ENCODE measurements at places on chromosomes 7 and 10.

GRCh38 chr7:80040752-80041151 is 93.9 kb upstream of the GNAI1 start:
- no peak for DNase-seq

GRCh38 chr10:97376413-97376812 is 24.7 kb downstream of the RRP12 start:
- no peak for DNase-seq

DNA sequence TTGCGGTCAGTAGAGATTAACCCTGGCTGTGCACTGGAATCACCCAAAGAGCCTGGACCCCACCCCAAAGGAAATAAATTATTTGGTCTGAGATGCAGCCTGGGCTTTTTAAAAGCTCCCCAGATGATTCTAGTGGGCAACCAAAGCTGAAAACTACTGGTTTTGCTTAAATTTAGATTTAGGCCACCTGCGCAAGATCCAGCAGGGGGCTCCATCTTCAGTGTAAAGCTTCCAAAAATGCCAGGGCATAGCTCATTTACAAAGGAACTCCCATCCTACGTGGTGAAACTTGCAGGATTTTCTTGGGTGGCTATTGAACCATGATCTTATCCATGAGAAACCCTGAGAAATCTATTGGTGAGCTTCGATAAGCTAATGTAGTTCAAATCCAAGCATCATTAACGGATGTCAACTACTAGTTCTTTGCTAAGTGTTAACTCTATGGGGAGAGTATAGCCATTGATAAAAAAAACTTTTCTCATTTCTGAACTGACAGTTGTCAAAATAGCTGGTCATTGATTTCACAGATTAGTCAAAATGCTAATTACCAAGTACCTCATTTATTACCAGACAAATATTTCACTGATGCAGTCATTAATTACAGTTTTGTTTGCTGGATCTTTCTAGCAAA is 315.3 kb downstream of the LHFPL3 start:
- DNase-seq, result no peak

- no peak for DNase-seq
Observed at GRCh38 chr7:94909179-94909466, 1.7 kb downstream of the PPP1R9A start.

- DNase-seq, result no peak
Observed at GRCh38 chr10:132302421-132303310, 5.1 kb downstream of the STK32C start.

DNA sequence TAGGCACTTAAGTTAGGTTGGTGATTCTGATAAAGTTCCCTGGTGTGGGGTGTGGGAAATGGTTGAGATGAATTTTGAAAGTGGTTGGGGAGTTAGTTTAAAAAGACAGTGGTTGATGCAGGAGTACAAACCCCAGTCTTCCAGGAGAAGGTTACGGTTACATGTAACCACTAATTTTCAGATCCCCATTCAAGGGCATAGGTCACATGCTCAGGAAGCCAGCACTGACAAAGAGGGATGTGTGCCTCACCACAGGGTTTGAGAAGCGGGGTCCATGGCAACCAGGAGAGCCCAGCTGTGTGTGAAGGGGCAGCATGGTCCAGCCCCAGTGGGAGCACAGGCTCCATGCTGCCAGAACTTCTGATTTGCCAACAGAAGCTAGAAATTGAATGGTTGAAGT is 144.2 kb downstream of the MDFIC start:
- DNase-seq, result no peak

DNA sequence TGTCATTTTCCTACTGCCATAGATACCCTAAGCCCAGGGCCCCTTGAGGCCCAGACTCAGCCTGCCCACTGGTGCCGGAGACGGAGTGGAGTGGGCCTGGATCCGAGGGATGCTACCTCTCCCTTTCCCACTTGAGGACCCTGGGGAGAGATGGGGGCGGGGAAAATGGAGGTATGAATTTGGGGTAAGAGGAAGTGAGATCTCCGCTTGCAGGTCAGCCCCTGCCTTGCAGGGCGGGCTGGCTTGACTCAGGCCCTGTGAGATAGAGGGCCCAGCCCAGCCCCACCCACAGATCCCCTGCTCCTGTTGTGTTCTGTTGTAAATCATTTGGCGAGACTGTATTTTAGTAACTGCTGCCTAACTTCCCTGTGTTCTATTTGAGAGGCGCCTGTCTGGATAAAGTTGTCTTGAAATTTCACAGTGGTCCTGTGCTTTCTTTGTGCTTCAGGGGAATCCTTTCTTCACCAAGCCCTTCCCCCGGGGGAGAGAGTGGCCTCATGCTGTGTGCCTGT is 13.2 kb downstream of the YKT6 start:
- no peak for DNase-seq

- no peak for DNase-seq
Observed at GRCh38 chr7:150686030-150686631, 625 bp downstream of the GIMAP2 start.

DNA sequence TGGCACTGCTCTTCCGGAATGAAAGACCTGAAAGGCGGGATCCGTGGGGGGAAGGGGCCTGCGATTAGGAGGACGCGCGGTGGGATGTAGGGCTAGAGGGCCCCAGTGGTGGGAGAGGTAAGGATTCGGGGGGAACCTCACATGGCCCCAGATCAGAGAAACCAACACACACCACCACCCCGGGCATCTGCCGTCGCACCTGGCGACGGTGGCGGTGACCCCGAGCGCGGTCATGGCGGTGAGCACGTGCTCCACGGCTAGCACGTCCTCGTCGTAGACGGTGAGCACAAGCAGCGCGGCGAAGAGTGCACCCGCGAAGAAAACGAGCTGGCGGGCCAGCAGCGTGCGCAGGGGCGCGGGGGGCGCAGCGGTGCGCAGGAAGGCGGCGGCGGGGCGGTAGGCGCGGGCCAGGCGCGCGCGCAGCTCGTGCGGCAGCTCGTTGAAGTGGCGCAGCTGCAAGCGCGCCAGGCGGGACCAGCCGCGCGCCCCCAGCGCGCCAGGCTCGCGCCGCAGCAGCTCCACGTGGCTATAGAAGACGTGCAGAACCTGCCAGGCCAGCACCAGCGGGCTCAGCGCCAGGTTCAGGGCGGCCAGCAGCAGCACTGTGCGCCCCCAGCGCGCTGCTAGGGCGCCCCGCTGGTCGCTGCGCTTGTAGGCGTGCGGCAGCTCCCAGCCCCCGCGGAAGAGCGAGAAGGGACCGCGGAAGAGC is 5.7 kb downstream of the ATG9B start:
- DNase-seq, result no peak

- peak; percentile 62 for DNase-seq
Observed at GRCh38 chr10:102511583-102512274, 8.0 kb downstream of the SUFU start.

DNA sequence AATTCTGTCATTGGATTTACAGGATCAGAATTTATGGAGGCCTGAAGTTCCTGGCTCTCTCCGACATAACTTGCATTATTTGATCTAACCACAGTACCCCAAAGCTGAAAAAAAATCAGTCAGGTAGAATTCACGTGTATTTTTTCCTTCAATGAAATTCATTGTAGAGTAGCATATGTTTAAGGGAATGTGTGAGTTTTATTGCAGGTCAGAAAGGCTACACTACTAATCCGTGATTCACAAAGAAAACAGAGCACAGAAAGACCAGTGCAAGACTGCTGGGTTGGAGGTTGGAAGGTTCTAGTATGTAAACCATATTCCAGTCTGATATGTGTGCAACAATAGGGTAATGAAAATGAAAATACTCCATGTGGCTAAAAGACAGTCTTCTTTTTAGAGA is 247.0 kb upstream of the FERD3L start:
- no peak for DNase-seq

DNA sequence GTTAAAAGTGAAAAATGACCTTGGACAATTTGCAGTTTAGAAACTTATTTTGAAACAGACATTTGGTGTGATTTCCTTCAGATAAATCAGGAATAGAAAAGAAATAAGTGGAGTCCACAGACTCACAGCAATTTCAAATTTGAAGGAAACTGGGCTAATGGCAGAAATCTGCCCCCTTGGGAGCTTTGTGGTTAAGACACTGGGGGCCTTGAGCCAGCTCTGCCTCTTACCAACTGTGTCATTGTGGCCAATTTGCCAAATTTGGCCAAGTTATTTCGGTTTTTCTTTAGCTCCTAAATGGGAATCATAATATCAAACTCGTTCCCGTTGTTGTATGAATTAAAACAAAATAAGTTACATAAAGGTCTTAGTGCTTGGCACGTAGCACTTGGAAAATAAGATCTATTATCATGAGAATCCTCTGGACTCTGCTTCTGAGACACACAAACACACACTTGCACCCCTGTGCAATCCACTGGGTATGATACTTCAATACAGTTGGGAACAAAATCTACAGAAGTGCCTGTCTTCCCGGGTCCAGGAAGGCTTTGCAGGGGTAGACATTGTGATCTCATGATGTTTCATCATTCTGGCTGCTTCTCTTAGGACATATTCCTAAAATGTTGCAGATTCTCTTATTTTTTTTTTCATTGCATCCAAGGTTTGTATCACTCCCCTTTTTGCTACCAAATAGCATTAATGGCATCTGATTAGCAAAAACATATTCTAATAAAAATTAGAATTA is 4.9 kb downstream of the ARMC3 start:
- no peak for DNase-seq

DNA sequence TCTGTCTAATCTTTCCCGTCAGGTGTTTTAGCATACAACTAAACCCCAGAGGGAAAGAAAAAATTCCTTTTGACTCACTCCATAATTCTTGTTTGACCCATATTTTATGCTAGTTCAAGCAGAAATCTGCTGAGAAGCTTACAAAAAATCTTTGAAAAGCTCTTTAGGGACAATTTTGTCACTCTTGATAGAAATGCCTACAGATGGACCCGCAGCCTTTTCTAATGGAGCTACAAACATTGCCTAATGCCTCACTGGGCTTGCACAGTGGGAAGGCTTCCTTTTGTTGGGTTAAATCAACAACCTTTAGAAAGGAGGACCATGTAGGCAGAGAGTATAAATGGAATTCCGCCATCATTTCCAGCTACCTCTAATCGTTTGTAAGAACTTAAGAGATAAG is 344.5 kb downstream of the PCLO start:
- no peak for DNase-seq

DNA sequence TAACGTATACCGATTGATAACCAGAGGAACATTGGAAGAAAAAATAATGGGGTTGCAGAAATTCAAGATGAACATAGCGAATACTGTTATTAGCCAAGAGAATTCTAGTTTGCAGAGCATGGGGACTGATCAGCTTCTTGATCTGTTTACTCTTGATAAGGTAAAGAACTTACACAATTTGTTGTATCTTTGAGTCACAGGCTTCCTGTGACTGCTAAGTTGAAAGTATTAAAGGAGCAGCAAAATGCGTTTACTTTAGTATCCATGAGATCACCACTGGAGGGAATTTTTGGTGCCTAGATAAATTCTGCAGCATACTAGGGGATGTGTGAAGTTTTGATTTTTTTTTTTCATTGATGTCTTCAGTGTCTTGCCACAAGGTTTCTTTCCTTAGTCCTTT is 103.6 kb downstream of the BTAF1 start:
- DNase-seq, result no peak

GRCh38 chr10:63522277-63522687 is 1.1 kb downstream of the REEP3 start:
- no peak for DNase-seq

- no peak for DNase-seq
Observed at GRCh38 chr10:71443676-71444075, 47.0 kb downstream of the CDH23 start.

GRCh38 chr7:122290476-122290875 is 14.1 kb downstream of the FEZF1 start:
- DNase-seq, result no peak

DNA sequence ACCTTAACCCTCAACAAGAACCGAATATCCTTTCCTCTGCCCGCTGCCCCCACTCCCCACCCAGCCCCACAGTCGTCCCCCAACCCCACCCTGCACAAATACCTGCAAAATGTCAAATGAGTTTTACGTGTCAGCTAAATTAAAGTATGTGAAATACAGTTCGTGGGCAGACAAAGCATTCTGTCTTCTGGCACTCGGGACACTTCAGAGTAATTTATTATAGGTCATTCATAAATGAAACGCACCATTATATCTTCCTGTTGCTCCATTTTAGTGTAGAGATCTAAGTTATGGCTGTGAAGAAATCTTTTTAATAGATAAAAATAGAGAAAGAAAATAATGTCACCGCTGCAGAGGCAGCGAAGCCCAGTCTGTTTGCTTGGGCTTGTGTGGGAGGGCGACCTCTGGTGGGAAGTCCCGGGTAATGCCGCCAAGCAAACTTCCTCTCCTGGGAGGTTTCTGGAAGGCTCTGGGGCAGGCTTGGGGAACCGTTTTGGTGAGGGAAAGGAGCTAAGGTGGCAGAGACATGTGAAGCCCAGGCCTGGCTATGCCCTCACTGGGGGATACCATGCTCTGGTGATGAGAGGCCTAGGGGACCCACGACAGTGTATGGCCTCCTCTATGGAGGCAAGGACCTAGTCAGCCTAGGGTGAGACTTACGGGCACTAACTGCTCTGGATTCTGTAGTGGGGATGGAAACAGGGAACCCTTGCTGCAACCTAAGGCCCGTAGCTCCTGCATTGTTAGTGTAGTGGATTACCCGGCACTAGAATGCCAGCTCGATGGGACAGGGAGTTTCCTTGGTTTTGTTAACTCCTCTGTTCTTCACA is 604.9 kb downstream of the LRMDA start:
- DNase-seq, result peak; percentile 79

- no peak for DNase-seq
Observed at GRCh38 chr10:104777086-104777799, 136.2 kb downstream of the SORCS3 start.

- DNase-seq, result no peak
Observed at GRCh38 chr7:18189500-18190126, 162.0 kb upstream of the PRPS1L1 start.

DNA sequence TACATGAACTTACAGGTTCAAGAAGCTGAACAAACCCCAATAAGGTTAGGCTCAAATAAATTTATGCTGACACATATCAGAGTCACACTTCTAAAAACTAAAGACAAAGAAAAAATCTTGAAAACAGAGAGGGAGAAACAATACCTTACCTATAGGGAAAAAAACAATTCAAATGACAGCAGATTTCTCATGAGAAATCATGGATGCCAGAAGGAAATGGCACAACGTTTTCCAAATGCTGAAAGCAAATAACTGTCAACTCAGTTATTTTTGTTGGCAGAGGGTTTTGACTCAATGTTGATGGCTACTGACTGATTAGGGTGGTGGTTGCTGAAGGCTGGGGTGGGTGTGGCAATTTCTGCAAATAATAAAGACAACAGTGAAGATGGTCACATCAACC is 239.4 kb downstream of the ARHGAP12 start:
- no peak for DNase-seq

GRCh38 chr10:111747751-111748150 is 435.8 kb downstream of the GPAM start:
- no peak for DNase-seq

DNA sequence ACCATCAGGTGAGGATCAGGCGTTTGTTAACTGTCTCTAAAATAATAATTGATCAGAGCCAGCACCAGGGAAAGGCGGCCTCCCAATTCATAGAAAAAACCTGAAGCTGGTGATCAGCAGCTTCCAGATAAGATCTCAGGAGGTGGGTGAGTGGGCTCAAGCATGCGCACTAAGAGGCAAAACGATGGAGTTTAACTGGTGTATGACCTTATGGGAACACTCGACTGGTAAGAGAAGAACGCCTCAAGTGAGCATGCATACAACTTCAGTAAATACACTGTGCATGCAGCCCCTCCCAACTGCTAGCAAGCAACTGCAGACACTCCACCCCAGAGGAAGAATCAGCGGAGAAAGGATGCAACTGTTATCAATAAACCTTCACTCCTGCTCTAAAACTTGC is 18.1 kb downstream of the RAPGEF5 start:
- no peak for DNase-seq

- DNase-seq, result no peak
Observed at GRCh38 chr10:43308986-43309385, 42.1 kb upstream of the RASGEF1A start.
